ENCODE measurements at places on chromosomes 11 and 22.

DNA sequence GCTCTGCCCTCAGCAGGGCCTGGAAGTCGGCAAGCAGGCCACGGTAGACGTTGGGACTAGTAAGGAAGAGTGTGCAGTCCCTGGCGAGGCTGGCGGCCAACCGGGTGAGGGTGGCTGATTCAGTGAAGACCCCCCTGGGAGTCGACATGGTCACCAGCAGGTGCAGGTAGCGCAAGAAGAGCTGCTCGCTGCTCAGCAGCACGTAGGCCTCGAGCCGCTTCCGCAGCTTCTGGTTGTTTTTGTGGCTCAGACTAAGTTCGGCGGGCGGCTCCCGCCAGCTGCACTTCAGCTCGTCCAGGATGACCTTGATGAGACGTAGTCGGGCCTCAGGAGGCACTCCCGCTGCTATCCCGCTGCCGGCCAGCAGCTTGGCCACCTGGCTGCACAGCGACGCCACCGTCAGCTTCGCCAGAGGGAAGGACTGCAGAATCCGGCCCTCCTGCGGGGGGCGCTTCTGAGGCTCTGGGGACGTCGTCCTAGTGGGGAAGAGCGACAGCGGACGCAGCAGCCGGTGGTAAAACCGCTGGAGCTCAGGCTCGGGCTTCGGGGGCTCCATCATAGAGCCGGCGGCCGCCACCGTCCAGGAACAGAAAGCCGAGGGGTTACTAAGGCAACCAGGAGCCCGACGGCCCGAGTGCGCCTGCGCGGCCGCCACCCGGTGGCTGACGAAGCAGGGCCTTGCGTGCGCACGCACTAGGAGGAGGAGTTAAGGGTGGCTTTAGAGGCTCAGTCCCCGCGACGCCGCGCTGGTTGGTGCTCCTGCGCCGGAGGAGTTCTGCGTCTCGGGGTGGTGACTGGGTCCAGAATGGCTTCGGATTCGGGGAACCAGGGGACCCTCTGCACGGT is at the start of the genes CCDC87 and CCS:
CCDC87 (minus strand) TSS at position 607 of the 846 bp plus-strand sequence; CDS start at position 559, 48 bp downstream.
CCS (plus strand) TSS at position 729 of the 846 bp plus-strand sequence; CDS start at position 806, 77 bp downstream.
- peak; percentile 99 for DNase-seq

DNA sequence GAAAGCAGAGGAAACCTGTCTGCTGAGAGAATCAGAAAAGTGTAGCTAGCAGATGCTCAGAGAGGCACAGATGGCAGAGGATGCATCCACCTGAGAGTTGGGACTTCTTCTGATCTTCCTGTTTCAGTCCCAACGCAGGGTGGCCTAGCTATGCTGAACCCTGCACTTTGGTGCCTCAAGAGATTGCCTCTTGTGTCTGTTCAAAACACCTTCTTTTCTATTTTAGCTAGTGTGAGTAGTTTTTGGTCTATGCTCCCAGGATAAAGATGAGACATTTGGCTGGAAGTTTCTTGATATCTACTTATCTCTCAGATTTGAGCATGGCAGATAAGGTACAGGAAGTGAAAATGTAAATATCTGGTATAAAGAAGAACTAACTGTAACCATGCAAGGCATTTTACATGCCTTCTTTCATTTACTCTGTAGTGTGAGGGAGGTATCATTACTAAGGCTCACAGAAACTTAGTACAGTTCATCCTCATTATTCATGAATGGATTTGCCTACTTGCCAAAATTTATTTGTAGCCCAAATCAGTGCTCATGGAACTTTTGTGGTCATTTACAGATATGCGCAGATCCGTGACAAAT is 47.0 kb upstream of the PSMA1 start:
- DNase-seq = no peak

GRCh38 chr11:59822989-59823566 is 12.5 kb upstream of the MRPL16 start:
- no peak for DNase-seq

DNA sequence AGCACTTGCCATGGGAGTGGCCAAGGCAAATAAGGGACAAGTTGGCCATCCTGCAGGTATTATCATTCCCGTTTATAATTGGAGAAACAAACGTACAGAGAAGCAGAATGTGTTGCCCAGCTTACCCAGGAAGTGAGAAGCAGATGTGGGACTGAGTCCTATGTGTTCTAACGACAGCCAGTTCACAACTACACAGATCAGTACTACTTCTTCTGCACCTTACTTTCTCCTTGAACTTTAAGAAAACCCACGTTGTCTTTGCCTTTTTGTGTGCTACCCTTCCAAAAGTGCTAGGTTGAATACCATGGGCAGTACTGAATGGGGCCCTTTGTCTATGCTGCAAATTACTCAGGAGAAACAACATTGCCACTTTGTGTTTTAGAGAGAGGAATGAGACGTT is 62.8 kb upstream of the BLID start:
- DNase-seq = no peak

DNA sequence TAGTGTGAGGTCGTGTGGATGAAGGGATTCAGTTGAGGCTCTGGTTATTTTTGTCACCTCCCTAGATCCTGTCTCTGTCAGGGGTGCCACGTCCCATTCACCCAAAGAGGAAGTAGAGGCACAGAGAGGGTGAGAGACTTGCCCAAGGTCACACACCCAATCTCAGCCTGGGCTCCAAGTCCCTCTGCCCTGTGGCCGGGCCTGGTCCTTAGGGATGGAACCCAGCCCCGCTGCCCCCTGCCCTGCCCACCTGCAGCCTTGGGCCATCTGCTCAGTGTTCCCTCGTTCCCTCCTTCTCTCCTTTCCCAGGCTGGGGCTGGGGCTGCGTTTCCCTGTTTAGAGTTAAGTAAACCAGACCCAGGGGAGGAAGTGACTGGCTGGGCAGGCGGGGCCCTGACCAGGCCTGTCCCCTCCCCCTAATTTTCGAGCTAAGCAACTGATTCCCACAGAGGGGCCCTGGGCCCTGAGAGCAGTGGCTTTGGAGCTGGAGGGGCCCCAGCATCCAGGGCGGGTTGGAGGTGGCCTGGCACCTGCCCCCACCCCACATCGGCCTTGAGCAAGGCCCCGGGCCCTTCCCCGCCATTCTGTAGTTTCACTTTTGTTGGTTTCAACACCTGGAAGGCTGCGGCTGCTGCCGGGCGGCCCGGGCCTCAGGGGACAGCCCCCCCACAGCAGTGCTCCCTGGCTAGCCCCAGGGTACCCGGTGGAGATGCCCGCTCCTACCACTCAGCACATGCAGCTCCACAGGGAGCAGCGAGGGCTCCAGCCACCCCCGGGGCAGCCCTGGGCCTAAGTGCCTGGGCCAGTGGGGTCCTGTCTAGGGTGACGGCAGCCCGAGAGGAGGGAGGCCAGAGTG is 1.5 kb downstream of the TCIRG1 start:
- DNase-seq = peak; percentile 62

GRCh38 chr22:40642316-40642715 is 5.8 kb upstream of the MRTFA start:
- no peak for DNase-seq

- DNase-seq = no peak
These were observed 364.9 kb downstream of the BRD1 start for GRCh38 chr22:49462795-49463194.

DNA sequence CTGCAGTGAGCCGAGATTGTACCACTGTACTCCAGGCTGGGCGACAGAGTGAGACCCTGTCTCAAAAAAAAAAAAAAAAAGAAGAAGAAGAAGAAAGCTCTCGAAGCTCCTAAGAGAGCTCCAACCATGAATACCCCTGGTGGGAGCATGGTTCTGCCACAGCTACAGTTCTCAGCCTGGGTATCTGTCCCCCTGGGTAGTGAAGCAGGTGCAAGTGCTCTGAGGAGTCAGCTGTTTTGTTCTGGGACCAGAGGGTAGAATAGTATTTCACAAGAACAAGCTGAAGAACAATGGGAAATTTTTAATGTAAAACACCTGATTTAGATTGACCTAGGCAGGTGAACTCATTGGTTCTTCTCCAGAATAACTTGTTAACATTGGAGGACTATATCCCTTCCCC is 4.3 kb upstream of the HYOU1 start:
- no peak for DNase-seq

DNA sequence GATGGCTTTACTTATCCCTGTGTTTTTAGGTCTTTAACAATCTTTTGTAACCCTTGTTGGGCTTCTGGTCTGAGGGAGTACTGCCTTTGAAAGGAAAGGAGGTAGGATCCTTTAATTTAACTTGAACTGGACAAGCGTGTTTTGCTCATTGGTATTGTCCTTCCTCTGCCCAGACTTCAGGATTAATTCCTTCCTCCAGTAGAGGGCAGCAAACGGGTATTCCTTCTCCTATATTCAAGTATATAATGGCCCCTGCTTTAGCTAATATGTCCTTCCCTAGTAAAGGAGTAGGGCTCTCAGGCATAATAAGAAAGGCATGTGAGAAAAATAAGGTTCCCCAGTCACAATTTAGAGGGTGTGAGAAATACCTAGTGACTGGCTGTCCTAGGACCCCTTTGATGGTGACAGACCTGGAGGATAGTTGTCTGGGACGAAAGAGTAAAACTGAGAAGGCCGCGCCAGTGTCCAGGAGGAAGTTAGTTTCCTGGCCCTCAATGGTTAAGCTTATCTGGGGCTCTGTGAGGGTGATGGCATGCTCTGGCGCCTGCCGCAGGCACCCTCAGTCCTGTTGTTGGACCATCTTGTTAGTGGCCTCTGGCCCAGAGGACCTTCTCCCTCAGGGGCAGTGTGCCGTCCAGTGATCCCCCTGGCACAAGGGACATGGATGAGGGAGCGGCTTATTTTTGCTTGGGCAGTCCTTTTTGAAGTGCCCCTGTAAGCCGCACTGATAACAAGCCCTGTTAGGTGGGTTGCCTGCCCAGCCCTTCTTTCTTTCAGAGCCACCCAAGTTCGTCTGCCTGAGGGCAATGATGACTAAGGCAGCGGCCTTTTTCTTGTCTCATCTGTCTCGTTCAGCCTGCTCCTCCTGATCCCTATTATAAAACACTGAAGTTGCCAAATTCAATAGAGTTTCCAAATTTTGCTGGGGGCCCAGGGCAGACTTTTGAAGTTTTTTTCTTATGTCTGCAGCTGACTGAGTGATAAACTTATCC is 51.8 kb downstream of the C11orf71 start:
- peak; percentile 34 for DNase-seq

DNA sequence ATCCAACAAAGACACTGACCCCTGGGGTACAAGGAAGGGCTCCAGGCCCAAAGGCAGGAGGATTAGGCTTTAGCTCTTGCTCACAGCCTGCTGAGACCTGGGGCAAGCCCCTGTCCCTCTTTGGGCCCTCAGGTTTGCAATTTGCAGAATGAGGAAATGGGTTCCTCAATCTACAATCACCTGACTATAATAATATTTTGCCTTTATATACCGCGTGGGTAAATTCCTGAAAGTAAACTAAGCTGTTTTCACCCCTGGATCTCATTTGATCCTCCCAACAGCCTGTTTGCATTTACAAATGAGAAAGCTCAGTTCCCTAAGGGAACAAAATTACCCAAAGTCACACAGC is 797 bp downstream of the STARD10 start:
- DNase-seq = no peak

- DNase-seq = no peak
These were observed 257.1 kb upstream of the CADM1 start for GRCh38 chr11:115761348-115761747.

GRCh38 chr11:68007498-68008380 is 2.4 kb upstream of the ALDH3B1 start:
- DNase-seq = no peak

- no peak for DNase-seq
These were observed 23.5 kb downstream of the TMEM184B start for GRCh38 chr22:38249301-38249700.

DNA sequence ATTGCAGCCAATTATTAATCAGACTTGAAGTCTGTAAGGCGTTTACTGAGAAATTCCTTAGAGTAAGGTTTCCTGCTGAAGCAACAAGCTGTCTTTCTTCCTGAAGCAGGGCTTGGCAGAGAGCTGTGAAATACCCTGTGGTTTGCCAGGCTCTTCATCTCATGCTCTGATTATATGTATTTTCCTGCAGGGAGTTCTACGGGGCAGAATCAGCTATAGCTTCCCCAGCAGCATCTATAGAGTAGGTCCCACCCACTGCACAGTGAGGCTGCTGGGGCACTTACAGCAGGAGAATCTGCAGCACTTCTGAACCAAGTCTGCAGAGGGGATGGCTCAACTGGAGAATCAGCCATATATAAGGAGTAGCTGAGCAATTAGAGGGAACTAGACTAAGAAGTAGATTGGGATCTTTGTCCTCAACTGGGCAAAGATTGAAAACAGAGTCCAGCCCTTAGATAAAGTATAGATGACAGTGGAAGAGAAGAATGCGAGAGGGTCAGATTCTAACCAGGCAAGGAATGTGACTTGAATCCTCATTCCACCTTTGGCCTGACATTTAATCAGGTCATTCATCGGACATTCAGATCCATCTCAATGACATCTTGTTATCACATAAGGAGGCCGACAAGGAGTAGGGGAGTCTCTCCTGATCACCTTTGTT is 37.6 kb downstream of the CNTF start:
- DNase-seq = no peak

GRCh38 chr11:33027233-33027632 is 11.6 kb downstream of the DEPDC7 start:
- no peak for DNase-seq

GRCh38 chr11:69054397-69055211 is 5.9 kb downstream of the TPCN2 start:
- no peak for DNase-seq

DNA sequence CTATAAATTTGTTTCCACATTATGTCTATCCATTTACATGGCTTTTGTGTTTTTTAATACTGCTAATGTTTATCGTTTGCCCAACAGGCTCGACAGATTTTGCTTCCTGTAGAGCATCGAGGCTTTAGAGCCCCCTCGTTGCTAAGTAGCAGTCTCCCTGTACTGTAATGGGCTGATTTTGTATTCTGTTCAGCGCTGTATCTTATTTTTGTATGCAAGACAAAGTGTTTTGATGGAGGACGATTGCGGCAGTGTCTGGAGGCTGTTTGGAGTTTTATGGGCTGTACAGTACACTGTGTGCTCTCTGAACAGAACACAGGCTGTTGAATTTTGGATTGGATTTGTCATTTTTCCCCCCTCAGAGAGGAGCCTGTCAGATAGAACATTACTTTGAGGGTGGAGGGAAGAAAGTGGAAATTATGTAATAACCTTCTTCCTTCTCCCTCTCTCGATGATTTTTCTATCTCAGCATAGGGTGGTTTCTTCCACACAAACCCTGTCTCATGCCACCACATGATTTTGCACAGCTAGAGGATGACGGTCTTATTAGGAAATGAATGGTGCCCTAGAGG is 104.4 kb downstream of the ZBTB16 start:
- no peak for DNase-seq

DNA sequence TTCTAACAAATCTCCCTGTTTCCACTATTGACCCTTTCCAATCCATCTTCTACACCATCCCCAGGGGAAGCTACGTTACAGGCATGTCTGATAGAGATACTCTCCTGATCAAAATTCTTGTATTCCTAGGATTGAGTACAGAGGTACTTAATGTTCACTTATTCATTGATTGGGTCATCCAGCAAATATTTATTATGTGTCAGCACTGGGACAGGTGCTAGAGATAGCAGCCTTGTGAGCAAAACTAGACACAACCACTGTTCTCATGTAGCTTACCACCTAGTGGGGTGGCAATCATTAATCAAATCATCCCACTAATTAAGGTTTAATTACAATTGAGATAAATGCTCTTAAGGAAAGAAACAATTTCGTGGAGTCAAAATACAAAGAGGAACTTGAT is 9.4 kb upstream of the RTCB start:
- DNase-seq = no peak

Data from stimulated activated CD8-positive, alpha-beta memory T cell treated with anti-CD3 and anti-CD28 coated beads, Interleukin-4, amount 100 ng/mL, for 48 hours (primary cell).